ENCODE measurements at places on chromosomes 1 and 21.

DNA sequence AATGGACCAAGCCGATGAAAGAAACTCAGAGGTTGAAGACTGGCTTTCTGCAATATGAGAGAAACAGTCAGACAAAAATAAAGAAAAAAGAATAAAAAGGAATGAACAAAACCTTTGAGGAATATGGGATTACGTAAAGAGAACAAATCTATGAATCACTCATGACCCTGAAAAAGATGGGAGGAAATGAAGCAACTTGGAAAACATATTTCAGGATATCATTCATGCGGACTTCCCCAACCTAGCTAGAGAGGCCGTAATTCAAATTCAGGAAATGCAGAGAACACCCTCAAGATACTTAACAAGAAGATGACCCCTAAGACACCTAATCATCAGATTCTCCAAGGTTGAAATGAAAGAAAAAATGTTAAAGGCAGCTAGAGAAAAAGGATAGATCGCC is 705.3 kb upstream of the CHRM3 start:
- DNase-seq: no peak

GRCh38 chr1:10437052-10437451 is 6.8 kb downstream of the CENPS start:
- DNase-seq: no peak

GRCh38 chr1:226363801-226364513 is 43.9 kb downstream of the PARP1 start:
- DNase-seq: no peak

GRCh38 chr1:16727190-16728111 is 12.9 kb upstream of the RNU1-4 start:
- peak; percentile 77 for DNase-seq

GRCh38 chr21:28734522-28735175 is 258.0 kb downstream of the LTN1 start:
- DNase-seq: no peak

GRCh38 chr1:204107892-204108291 is 35.0 kb downstream of the SOX13 start:
- DNase-seq: no peak

DNA sequence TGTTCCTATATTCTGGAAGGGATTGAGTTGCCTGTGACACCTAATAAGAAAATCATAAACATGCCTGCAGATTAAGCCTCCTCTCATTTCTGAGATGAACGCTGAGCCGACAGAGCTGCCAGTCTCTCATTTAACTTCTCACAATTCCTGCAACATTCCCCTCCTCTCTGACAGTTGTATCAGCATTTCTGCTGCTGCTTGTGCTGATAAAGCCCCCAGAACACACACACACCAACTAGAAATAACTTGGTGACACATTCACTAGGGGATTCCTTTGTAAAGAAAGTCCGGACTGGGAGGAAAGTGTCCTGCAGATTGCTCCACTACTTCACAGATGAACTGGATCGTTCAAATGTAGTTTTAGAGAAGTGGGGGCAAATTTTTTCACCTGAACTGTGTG is 437.3 kb downstream of the PLA2G4A start:
- DNase-seq: no peak

GRCh38 chr1:191595170-191595569 is 563.1 kb upstream of the RGS18 start:
- no peak for DNase-seq

DNA sequence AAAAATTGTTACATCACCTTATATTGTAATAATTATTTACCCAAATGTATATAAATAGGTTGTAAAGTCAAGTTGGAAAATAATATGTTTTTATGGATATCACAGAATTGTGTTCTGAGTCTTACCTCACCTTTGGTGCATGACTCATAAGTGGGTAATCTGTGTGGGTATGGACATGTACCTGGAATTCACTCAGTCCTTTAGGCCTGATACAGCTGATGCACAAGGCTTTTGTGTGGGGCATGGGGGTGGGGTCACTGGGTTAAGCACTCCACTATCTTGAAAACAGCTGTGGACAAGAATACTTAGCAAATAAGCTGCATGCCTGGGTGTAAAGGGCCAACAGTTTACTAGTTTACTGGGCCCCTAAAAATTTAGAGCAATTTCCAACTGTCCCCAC is 34.4 kb downstream of the INKA2 start:
- DNase-seq: no peak

DNA sequence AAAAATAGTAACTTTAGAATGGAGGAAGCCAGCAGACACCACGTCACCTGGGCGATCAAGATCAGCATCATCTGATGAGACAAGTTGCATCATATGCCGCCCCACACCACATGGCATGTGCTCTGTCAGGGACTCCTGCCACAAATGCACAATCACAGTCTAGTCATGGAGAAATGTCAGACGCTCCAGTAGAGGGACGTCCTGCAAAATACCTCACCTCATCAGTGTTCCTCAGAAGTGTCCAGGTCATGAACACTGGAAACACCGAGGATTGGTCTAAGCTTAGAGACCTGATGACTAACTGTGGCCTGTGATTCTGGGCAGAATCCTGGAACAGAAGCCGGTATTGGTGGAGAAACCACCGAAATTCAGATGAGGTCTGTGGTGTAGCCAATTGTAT is 14.3 kb downstream of the ADARB1 start:
- no peak for DNase-seq

DNA sequence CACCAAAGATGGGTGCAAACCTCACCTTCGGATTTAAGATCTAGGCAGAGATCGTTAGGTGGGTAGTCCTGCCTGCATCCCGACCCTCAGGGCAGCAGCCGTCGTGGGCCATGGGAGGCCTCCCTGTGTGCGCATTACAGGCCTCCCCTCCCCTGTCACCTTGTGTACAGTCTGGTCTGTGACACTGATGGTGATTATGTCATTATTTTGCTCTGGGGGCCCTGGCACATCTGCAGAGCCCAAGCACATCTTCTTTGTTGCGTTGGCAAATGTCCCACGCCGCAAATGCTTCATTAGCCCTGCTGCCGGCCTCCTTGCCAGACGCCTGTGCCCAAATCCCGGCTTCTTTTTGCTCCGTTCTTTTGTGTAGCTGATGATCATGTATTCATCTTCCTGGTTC is 31.7 kb downstream of the PROX1 start:
- DNase-seq: no peak

DNA sequence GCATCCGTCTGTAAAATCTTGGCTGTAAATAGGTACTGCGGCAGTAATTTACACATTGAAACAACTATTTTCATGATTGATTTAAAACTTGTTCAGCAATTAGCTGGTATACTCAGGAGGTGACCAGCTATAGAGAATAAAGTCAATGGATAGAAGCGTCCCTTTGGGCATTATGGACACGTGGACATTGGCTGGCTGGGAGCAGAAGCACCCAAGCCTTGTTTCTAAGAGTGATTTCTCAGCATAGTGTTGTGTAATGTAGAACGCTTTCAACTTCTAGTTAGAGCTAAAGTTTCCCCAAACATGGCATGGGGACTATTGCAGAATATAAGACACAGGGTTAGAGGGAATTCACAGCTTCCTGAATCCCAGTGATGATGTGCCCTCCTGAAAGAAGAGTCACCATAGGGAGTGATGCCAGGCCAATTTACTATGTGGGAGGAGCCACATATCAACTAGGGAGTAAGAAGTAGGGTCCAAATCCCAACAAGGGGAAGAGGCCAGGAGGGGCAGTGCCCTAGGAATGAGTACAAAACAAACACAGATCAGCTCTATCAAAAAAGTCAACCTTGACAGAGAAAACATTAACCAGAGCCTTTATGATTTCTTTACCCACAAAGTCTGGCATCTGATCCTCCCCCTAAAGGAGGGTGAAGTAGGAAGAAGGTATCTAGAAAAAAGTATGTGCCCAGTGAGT is 92.7 kb downstream of the SUSD4 start:
- DNase-seq: no peak

DNA sequence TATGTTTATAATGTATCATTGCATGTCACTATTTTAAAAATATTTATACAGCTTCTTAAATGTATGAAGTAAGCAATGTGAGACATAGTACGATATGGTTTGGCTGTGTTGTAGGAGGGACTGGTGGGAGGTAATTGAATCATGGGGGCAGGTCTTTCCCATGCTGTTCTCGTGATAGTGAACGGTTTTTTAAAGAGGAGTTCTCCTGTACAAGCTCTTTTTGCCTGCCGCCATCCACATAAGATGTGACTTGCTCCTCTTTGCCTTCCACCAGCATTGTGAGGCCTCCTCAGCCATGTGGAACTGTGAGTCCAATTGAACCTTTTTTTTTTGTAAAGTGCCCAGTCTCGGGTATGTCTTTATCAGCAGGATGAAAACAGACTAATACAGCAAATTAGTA is 10.3 kb downstream of the ABCD3 start:
- DNase-seq: no peak

GRCh38 chr1:11473491-11474034 is 5.4 kb upstream of the DISP3 start:
- DNase-seq: peak; percentile 47

DNA sequence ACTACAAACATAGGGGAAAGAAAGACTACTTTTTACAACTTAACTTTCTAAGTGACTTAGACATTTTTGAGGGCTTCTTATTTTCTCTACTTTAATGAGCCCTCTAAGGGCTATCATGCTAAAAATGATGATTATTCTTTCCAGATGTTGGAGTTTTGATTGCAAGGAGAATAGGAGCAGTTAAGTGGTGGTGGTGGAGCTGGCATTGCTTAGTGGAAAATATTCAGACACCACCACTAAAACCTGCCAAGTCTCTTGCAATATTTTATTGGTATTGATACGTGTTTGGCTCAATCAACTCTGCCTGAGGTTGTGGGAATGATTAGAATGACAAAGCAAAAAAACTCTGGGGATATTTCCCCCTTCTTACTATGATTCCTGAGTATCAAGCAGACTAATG is 82.6 kb upstream of the PTGFR start:
- DNase-seq: no peak

DNA sequence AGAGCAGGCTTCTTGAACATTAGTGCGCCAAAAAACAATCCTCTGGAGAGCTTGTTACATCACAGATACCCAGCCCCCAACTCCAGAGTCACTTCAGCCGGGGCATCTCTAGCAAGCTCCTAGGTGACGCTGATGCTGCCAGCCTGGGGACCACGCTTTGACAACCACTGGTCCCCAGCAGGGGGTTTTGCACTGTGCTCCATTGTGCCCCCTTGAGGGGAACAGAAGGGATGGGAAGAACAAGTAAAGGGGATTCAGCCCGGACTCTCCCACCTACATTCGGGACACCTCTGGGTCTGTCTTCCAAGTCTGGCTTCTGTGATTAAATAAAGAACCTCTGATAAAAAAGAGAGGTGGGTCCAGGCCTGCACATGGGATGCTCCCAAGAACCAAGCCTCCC is 60.4 kb downstream of the ATP5PO start:
- peak; percentile 28 for DNase-seq

DNA sequence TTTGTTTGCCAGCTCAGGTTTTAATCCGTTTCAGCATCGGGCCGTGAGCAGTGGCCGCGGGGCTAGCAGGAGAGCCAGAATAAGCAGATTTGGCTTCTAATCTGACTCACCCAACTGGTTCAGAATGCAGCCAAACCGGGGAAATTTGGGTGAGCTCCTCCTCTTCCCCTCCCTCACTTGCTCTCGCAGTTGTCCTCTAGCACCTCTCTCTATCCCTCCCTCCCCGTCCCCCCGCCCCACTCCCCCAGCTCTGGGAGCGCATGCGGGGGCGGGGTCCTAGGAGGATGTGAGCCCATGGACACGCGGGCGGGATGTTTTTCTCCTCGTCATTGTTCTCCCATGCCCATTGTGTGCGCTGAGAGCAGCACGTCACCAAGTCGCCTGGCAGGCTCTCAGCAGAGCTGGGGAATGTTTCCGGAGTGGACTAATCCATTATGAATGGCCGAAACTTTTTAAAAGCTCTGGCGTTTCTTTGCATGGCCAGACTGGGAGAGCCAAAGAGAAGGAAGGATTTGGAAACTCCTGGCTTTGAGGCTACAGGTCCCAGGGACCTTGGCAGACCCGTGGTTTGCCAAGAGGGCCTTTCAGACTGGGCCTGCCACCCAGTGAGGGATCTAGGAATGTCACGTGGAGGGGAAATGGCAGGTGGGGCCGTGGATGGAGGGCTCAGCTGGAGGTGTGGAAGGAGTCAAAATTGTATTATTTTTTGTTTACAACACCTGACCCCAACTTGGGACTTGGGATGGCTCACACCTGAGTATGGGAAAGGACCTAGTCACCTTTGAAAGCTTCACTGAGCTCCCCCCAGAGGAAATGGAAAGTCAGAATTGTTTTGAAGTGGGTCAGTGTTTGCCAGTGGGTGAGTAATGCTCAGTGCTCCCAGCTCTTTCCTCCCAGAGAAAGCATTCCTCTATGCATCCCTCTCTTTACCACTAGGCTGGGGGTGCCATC is 39.2 kb downstream of the CDK18 start:
- DNase-seq: peak; percentile 52

GRCh38 chr1:3007298-3008147 is 13.7 kb upstream of the ACTRT2 start:
- no peak for DNase-seq

- no peak for DNase-seq
Observed at GRCh38 chr21:34546542-34546941, 34.5 kb upstream of the KCNE1 start.

DNA sequence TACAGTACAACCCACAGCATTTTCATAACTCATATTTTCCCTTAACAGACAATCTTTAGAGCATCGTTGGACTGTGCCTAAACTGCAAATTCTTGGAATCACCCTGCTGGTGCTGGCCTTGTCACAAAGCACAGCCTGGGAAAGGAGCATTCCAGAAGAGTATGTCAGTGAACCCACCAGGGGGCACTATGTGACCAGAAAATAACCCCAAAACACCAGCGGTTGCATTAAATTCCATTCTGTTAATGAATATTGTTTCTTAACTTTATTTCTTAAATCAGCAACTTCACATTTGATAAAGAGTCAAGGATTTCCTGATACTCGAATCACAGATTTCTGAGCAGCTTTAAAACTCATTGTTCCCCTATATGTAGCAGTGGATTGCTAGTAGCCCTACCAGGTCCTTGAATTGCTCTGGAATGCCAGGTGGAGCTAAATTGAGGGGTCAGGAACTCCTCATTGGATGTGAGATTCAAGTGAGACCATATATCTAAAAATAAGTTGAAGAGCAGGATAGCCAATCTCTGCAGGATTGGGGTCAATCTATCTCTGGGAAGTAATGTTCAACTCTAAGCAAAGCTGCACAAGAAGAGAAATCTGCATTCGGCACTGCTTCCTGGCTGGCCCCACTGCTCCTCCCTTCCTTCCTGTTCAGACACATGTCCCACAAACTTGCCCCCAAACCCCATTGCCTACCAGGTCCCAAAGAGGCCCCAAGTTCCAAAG is 12.7 kb upstream of the RAB4A start:
- peak; percentile 78 for DNase-seq

DNA sequence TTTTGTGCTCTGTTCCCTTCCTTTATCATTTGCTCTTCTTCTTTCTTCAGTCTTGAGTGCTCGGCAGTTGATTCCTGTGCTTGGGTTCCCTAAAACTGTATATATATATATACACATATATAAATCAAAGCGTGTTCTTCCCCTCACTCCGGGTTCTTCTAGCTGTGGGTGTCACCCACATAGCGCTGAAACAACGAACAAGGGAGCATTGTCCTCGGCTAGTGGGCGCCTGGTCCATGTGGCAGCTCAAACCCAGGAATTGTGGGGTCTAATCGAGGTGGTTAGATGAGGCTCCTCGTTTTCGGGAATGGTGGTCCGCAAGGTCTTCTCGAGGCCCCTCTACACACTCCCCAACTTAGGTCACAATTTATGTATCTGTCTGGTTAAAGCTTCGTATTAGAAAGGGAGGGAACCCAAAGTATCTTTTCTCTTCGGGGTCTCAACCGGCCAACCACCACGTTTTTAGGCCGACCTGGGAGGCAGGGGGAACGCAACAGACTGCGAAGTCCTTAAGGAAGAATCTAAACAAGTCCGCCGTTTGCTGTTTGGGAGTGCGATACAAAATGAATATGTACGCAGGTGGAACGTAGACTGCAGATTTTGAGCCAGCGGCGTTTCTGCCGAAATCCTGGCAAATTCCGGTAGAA is 504 bp upstream of the SDHC start:
- DNase-seq: no peak

All from NB4 (cell line).